Activated CD4-positive, alpha-beta T cell treated with anti-CD3 and anti-CD28 coated beads for 36 hours (primary cell): ENCODE measurements at places on chromosomes 2 and 18. TPM values are rescaled to one million over a fixed set of nuclear protein-coding genes. Genes with fewer than 3 reads are reported as not detected.

- H3K4me3 ChIP-seq: no peak overlapping the region
- DNase-seq: no peak
- H3K4me1 ChIP-seq: no peaks in the 10 kb centered on the region
- H3K27ac ChIP-seq: no peak overlapping the region
- H3K36me3 ChIP-seq: no peaks in the 10 kb centered on the region
- peaks cover 6% of the 10 kb centered on the region for H3K27me3 ChIP-seq
Observed at GRCh38 chr2:43751476-43751990, 22.3 kb upstream of the DYNC2LI1 start.

DNA sequence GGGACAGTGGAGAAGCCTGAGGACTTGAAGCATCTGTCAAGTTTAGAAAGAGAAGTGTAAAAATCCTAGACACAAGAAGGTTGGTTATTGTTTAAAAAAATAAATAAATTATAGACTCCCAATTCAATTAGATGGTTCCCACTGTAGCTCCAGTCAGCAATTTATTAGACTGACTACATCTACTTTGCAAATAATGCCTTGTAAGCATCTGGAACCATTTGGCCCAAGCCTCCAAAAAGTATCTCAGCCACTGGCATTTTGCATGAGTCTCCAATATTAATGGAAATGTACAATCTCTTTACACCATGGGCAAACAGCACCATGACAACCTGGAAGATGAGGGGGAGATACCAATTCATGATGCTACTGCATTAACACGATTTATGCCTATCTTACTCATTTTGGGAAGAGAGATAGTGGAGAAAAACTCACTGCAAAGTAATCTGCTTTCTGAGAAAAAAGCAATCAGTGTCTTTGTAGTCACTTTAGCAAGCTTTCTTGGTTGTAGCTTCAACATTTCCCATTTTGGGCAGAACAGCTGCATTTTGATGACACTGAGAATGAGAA lies 2.8 kb downstream of the NYAP2 start:
- H3K27me3 ChIP-seq: peaks cover 18% of the 10 kb centered on the region
- no peaks in the 10 kb centered on the region for H3K4me1 ChIP-seq
- H3K27ac ChIP-seq: no peak overlapping the region
- no peaks in the 10 kb centered on the region for H3K36me3 ChIP-seq

DNA sequence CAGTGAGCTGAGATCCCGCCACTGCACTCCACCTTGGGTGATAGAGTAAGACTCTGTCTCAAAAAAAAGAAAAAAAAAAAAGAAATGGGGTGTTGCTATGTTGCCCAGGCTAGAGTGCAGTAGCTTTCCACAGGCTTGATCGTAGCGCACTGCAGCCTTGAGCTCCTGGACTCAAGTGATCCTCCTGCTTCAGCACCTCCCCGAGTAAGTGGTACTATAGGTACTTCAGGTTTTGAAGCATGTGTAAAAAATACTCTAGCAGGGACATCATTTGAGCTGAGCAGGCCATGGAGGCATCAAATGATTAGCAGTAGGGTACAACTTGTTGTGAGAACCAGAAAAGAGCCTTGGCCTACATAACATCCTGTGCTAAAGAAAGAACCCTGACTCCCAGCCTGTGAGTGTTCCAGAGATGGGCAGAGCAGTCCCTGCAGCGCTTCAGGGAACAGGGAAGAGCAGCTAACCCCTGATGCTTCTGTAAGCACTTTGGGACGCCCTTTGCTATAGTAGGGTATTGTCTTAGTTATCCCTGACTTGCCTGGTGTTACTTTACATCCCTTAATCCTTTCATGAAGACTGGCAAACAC lies 119.1 kb downstream of the NEDD4L start:
- no peaks in the 10 kb centered on the region for H3K36me3 ChIP-seq
- no peak overlapping the region for H3K27ac ChIP-seq
- DNase-seq: no peak
- H3K4me1 ChIP-seq: no peaks in the 10 kb centered on the region
- no peak overlapping the region for H3K4me3 ChIP-seq

GRCh38 chr2:16509042-16509441 lies 156.6 kb downstream of the CYRIA start:
- DNase-seq: no peak
- H3K4me3 ChIP-seq: no peak overlapping the region
- no peaks in the 10 kb centered on the region for H3K4me1 ChIP-seq

GRCh38 chr2:230156782-230157699 lies 62.7 kb downstream of the SP110 start:
- H3K36me3 ChIP-seq: no peaks in the 10 kb centered on the region
- no peaks in the 10 kb centered on the region for H3K27me3 ChIP-seq
- no peak overlapping the region for H3K27ac ChIP-seq

DNA sequence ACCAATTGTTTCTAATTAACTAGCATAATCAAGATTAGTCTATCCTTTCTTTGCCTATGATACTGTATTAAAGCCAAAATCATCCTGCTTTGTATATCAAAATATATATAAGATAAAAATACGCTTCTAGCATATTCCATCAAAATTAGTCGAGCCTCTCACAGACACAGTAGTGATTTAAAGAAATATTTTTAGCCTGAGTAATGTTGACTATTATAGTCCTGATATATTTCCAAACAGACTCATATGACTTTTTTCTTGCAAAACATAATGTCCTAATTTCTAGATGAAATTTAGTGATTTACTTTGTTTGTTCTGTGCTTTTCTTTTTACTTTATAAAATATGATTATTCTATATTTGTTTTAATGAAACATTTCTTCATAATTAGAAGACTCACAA lies 30.9 kb downstream of the FAP start:
- no peak overlapping the region for H3K4me3 ChIP-seq
- no peak for DNase-seq
- H3K36me3 ChIP-seq: no peaks in the 10 kb centered on the region

GRCh38 chr2:236959876-236960275 lies 125.8 kb upstream of the COPS8 start:
- no peaks in the 10 kb centered on the region for H3K36me3 ChIP-seq
- DNase-seq: no peak
- no peak overlapping the region for H3K27ac ChIP-seq
- H3K4me1 ChIP-seq: peaks cover 3% of the 10 kb centered on the region
- peaks cover 2% of the 10 kb centered on the region for H3K27me3 ChIP-seq

GRCh38 chr2:236180831-236181453 lies 12.8 kb upstream of the GBX2 start:
- H3K27ac ChIP-seq: no peak overlapping the region
- H3K4me3 ChIP-seq: no peak overlapping the region
- H3K27me3 ChIP-seq: peaks cover 59% of the 10 kb centered on the region
- peaks cover 13% of the 10 kb centered on the region for H3K4me1 ChIP-seq
- no peaks in the 10 kb centered on the region for H3K36me3 ChIP-seq

DNA sequence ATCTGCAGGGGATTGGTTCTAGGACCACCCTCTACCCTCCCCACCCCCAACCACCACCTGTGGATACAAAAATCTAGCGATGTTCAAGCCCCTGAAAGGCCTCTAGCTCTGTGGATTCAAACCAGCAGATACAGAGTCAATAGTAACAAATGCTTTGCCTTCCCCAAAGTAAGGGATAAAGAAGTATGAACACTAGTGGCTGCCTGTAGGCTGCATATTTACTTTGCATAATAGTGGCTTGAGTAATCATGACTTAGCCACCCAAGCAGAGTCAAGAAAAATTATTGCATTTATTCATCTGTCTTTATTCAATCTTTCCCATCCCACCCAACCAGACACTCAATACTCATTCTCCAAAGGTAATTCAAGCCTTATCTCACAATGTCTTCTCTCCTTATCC lies 43.8 kb downstream of the SOCS6 start:
- no peak overlapping the region for H3K4me3 ChIP-seq
- H3K4me1 ChIP-seq: peaks cover 2% of the 10 kb centered on the region
- H3K27me3 ChIP-seq: no peaks in the 10 kb centered on the region
- H3K36me3 ChIP-seq: no peaks in the 10 kb centered on the region
- no peak overlapping the region for H3K27ac ChIP-seq

DNA sequence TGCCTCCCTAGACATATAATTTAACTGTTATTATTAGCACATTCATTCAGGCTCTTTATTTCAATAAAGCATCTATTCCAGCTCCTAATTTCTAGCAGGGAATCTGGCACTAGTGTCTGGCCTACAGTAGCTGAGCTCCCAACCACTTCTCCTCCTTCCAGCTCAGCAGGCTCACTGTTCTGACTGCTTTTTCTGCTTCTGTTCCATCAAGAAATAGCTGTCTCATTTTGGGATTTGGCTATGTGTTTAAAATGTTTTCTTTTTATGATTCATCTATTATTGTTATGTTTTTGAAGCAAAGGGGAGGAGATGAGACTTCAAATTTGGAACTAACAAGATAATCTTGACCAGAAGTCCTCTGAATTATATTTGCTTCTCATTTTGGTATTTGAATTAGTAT lies 172.7 kb upstream of the SMAD7 start:
- no peak overlapping the region for H3K4me3 ChIP-seq
- peaks cover 6% of the 10 kb centered on the region for H3K36me3 ChIP-seq
- H3K27ac ChIP-seq: no peak overlapping the region
- DNase-seq: no peak

DNA sequence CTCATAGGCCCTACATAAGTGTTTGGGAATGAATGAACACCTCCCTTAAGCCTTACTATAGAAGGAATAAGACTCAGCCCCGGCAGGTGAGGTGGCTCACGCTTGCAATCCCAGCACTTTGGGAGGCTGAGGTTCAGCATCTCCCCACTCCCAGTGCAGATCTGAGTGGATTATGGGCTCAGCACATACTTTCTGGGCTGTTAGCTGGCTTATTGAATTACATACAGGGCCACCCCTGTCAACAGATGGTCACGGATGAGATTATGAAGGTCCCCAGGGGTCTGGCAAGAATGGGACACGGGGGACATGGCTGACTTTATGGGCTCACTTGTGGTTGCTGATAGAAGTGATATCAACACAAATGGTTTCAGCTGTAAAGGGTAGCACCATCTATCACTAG lies 322.3 kb downstream of the TSN start:
- no peak overlapping the region for H3K27ac ChIP-seq
- no peaks in the 10 kb centered on the region for H3K36me3 ChIP-seq
- H3K4me1 ChIP-seq: no peaks in the 10 kb centered on the region
- DNase-seq: no peak
- no peak overlapping the region for H3K4me3 ChIP-seq

DNA sequence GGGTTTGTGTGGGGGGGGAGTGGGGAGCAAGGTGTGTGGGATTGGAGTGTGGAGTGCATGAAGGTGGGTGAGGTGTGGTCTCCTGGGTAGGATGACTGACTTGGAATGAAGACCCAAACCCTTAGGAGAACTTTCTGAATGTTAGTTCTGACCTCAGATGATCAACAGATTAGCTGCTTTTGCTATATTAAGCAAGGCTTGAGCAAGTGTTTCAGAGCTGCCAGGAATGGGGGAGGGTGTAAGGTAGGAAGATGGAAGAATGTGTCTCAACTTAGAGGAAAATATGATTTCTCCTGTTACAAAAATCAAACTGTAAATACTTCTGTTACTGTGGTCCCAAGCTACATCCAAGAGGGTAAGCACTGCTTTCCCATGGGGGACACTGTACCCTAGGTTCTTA lies 273.6 kb downstream of the TGIF1 start:
- H3K4me3 ChIP-seq: no peak overlapping the region
- H3K36me3 ChIP-seq: no peaks in the 10 kb centered on the region
- H3K4me1 ChIP-seq: no peaks in the 10 kb centered on the region

DNA sequence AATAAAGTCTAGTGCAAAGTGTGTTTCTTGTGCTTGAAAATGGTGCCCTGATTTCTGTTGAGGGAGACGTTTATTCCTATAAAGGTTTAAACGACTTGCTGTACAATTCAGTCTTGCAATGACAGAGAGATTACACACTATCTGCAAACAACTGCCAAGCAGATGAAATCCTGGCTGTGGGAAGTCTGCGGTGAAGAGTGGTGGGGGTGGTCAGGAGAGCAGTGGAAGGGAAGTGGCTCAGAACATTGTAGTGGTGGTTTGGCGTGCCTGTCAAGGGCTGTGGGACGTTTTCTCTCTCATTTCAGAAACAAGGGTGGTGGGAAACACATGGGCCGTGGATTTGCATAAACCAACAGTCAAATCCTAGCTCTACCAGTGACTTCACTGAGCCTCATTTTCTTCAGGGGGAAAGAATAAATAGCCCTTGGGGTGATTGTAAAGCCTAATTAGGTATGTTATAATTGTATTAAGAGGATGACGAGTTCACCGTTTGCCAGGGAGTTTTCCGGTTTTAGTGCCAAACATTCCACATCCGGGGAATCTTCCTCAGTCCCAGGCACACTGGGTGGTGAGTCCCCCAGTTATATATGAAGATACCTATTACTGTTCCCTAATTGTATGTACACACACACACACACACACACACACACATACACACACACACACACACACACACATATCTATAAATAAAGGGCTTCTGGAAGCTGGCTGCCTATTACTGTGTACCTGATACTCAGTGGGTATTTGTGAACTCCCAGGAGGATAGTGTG lies 115.0 kb downstream of the SPTBN1 start:
- H3K4me1 ChIP-seq: peaks cover 90% of the 10 kb centered on the region
- H3K27ac ChIP-seq: peak overlapping the region; percentile 99
- H3K27me3 ChIP-seq: no peaks in the 10 kb centered on the region

DNA sequence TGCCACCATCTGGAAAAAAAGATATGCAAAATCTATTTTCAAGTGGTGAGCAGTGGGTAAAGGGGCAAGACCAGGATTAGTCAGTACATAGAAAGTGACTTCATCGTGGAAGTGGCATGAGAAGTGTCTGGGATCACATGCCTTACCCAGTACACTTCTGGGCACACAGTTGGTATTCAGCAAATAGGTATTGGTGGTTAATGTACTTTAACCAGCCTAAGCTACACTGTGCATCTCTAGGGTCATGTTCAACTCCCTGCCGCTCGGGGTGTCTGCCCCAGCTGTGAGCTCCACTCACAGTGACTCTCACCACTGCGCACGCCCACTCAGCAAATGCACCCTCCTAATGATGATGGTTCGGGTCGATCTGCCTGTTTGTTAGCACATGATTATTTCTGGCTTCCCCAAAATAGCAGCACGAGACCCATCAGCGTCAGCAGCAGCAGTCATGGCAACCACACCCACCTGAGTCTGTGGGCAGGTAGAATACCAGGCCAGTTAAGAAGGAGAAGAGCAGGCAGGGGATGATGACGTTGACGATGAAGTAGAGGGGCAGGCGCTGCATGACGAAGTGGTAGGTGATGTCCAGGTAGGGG lies 11.1 kb downstream of the CHRNA1 start:
- peaks cover 39% of the 10 kb centered on the region for H3K4me1 ChIP-seq
- H3K27ac ChIP-seq: peak overlapping the region; percentile 86
- no peak overlapping the region for H3K4me3 ChIP-seq
- no peaks in the 10 kb centered on the region for H3K27me3 ChIP-seq

METAP1D gene
- total RNA-seq: 5.3 TPM

FAM228A gene
- 0.16 TPM for total RNA-seq

POTEI gene
- not detected for total RNA-seq

GKN2 gene
- total RNA-seq: not detected

TEKT4 gene
- total RNA-seq: not detected

BCL11A gene
- 0.57 TPM for total RNA-seq
